Uterine smooth muscle cell (primary cell): ENCODE measurements at places on chromosomes 2 and 18. TPM values are rescaled to one million over a fixed set of nuclear protein-coding genes. Genes with fewer than 3 reads are reported as not detected.

Gene ZNF804A
- 9.5 and 11.5 TPM in 2 replicates for total RNA-seq

Gene BOLA3
- total RNA-seq, result 33.7 and 50.0 TPM in 2 replicates

Gene SOX11
- total RNA-seq, result 0.37 and 0.66 TPM in 2 replicates

Gene STAMBP
- 22.1 and 23.0 TPM in 2 replicates for total RNA-seq

Gene RGPD8
- total RNA-seq, result 7.1 and 9.5 TPM in 2 replicates

Gene ABCG8
- total RNA-seq, result not detected in 2 replicates

Gene KIF1A
- total RNA-seq, result not detected in 2 replicates

Gene FTCDNL1
- total RNA-seq, result 1.3 and 4.1 TPM in 2 replicates

Gene ANKRD39
- 11.0 and 11.7 TPM in 2 replicates for total RNA-seq

Gene MCEE
- 15.2 and 20.6 TPM in 2 replicates for total RNA-seq

Gene KHK
- total RNA-seq, result 1.2 and 3.1 TPM in 2 replicates

Gene MYL12B
- 397 and 422 TPM in 2 replicates for total RNA-seq

Gene CDH2
- total RNA-seq, result 46.3 and 107 TPM in 2 replicates

Gene ALPP
- not detected in 2 replicates for total RNA-seq

Gene MYL1
- not detected in 2 replicates for total RNA-seq

Gene ACMSD
- not detected in 2 replicates for total RNA-seq
